H9 (cell line): ENCODE measurements at places on chromosomes 6 and 20.

GRCh38 chr6:38218235-38218634, 398.7 kb downstream of the ZFAND3 start:
- no peaks in the 10 kb centered on the region for H3K36me3 ChIP-seq
- H3K4me1 ChIP-seq, result peaks cover 4% of the 10 kb centered on the region; the same call in 1 of the 2 replicates
- H3K27ac ChIP-seq, result no peak overlapping the region
- no peak for DNase-seq

DNA sequence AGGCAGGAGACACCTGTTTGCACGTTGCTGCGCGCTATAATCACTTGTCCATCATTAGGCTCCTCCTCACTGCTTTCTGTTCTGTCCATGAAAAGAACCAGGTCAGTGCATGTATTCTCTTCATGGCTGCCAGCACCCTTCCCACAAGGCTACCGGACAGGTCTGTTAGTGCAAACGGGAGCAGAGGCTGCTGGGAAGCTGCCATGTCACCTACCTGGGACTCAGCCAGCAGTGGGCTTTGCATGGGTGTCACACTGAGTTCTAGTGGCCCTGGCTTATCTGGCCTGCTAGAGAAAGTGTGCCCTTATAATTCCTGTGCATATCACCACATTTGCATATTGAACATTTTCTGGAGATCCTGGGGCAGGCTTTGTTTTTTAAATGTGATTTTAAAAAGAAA, 24.8 kb downstream of the LYRM2 start:
- H3K27ac ChIP-seq, result no peak overlapping the region
- no peak overlapping the region for H3K4me3 ChIP-seq
- H3K27me3 ChIP-seq, result no peaks in the 10 kb centered on the region
- H3K36me3 ChIP-seq, result no peaks in the 10 kb centered on the region
- no peaks in the 10 kb centered on the region for H3K4me1 ChIP-seq

DNA sequence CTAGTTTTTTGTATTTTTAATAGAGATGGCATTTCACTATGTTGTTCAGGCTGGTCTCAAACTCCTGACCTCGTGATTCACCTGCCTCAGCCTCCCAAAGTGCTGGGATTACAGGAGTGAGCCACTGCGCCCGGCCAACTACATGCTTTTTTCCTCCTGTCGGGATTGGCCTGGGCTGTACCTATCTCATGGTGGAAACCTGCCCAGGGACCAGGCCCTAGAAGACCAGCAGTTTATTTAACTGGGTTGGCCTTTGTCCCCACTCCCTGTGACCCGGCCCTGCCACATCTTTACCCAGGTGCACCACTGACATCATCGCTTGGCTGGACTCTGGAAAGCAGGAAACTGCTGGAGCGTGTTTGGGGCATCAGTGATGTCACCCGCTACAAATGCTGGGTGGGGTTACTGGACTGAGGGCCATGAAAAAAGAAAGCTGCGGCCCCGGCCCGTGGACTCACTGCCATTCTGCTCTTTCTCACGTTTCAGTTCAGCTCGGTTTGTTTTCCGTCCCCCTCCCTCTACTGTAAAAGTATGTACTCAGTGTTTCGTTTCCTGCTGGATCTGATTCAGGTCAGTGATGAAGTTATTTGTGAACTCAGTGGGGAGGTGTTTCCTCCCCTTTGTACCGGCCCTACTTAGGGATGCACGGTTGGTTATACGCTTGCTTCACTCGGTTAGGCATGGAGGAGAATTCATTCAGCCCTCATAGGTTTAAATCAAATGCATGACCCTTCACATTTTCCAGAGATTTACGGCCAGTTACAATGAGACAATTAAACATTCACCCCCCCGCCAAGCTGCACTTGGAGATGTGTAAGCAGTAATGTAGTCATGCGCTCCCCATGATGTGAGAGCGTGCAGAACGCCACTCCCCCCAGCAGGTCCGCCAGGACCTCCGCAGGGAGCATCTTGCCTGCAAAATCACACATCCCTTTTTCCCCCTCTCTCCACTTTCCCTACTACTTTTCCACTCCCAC, 179.3 kb downstream of the MTHFD1L start:
- H3K27ac ChIP-seq, result no peak overlapping the region
- H3K4me3 ChIP-seq, result peak overlapping the region; percentile 2; the same call in 1 of the 2 replicates
- H3K27me3 ChIP-seq, result no peaks in the 10 kb centered on the region
- DNase-seq, result no peak

GRCh38 chr6:11712760-11713159, 65.8 kb downstream of the ADTRP start:
- H3K27me3 ChIP-seq, result no peaks in the 10 kb centered on the region
- no peak for DNase-seq
- H3K4me3 ChIP-seq, result no peak overlapping the region
- no peaks in the 10 kb centered on the region for H3K36me3 ChIP-seq
- H3K4me1 ChIP-seq, result no peaks in the 10 kb centered on the region

DNA sequence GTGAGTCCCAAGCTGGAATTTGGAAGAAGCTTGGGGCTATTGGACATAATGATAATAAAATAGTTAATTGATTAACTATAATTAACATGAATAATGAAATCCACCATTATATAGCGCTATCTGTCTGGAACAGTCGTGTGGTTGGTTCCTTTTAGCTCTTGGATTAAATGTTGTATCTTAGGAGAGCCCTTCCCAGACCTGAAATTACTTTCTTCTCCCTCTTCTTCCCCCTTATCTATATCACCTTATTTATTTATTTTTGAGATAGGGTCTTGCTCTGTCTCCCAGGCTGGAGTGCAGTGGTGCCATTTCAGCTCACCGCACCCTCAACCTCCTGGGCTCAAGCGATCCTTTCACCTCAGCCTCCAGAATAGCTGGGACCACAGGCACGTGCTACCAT, 64.6 kb downstream of the NCOA3 start:
- no peak for DNase-seq
- H3K4me3 ChIP-seq, result no peak overlapping the region
- no peaks in the 10 kb centered on the region; the same call in 1 of the 2 replicates for H3K4me1 ChIP-seq
- H3K36me3 ChIP-seq, result peaks cover 6% of the 10 kb centered on the region
- H3K27me3 ChIP-seq, result no peaks in the 10 kb centered on the region

- H3K4me1 ChIP-seq, result no peaks in the 10 kb centered on the region
- H3K27ac ChIP-seq, result no peak overlapping the region
- no peaks in the 10 kb centered on the region for H3K36me3 ChIP-seq
- no peak overlapping the region for H3K4me3 ChIP-seq
- no peak for DNase-seq
Measured at GRCh38 chr6:139060332-139060731, 31.8 kb downstream of the ABRACL start.
